NCI-H1092 (cell line): ENCODE measurements at places on chromosomes 16 and 17.

GRCh38 chr16:3640632-3641501 lies 13.6 kb upstream of the DNASE1 start:
- DNase-seq: no peak

DNA sequence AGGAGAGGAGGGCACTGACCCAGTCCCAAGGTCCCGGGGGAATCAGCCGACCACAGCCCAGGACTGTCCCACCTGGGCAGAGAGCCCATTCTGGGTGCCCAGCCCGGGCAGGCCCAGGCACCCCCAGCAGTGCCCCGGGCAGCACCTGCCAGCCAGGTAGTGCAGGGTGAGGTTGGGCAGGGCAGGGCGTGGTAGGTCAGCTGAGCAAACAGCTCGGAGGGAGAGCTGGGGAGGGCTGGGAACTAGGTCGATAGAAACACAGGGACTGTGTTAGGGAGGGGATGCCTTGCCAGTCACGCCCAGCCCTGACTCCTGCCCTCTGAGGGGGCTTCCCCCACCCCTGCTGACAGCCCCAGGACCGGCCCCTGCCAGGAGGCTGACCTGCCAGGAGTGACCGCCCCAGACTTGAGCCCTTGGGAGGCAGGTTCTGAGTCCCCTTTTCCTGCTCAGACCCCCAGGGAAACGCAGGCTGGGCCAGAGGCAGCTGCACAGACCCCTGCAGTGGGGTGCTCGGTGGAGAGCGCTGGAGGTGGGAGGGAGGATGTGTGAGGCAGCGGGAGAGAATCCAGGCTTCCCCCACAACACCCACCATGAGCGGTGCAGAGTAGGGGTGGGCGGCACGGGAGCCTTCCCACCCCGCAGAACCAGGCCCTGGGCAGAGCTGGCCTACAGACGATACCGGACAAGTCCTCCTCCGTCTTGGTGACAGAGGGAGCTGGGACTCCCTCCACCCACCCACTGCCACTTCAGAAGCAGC lies 4.7 kb downstream of the HS3ST6 start:
- peak; percentile 31 for DNase-seq

- no peak for DNase-seq
These were observed 18.1 kb downstream of the MAP3K14 start for GRCh38 chr17:45298546-45299285.

DNA sequence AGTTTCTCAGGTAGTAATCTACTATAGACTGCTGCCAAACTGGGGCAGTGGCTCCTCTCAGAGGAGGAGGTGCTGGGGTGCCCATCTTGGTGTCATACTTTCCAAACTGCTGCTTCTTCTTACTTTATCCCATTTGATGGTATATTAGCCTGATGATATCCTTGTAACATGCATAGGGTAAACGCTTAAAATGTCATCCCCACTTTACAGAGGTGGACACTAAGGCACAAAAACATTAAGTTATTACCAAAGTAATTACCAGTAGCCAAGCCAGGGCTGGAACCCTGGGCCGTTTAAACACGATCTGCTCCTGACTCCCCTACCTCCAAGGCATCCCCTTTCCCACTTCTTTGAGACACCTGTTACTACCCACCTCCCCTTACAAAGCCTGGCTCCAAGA lies 37.8 kb upstream of the CSNK2A2 start:
- DNase-seq: no peak

- no peak for DNase-seq
These were observed 394.7 kb downstream of the SEC14L1 start for GRCh38 chr17:77535435-77535834.

DNA sequence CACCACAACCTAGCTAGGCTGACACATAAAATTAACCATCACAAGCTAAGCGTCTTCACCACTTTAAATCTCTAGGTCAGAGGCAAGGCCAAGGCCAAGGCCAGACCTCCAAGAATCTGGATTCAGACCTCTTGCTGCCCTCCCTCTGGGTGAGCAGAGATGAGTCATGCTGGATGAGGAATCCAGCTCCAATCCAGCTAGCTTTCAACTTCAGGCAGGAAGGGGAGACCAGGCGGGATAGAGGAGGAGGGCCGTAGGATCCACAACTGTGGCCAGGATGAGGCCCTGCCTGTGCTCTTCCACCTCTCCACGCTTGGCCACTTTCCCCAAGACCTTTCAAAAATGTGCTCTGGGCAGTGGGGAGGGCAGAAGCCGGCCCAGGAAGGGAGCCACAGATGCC lies 14.7 kb downstream of the LRRC75A start:
- DNase-seq: no peak

DNA sequence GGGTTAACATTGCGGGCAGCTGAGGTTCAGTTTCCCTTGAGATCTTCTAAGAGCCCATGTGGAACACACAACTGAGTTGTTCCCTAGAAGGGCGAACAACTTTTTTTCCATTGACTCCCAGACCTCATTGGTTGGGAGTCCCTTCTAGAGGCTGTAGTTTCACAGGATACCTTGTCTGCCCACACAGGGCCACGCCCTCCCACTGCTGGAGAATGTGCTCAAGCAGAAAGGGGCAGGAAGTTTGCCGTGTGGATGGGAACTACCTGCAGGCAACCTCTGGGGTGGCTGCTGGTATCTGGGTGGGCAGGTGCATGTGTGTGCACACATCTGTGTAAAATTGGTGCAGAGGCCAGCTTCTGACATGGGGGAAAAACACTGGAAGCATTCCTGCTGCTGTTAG lies 178.8 kb upstream of the PSMD7 start:
- no peak for DNase-seq
